ENCODE measurements at places on chromosomes 3 and 15.

- DNase-seq: no peak
Measured at GRCh38 chr15:91925794-91926193, 72.3 kb downstream of the SLCO3A1 start.

DNA sequence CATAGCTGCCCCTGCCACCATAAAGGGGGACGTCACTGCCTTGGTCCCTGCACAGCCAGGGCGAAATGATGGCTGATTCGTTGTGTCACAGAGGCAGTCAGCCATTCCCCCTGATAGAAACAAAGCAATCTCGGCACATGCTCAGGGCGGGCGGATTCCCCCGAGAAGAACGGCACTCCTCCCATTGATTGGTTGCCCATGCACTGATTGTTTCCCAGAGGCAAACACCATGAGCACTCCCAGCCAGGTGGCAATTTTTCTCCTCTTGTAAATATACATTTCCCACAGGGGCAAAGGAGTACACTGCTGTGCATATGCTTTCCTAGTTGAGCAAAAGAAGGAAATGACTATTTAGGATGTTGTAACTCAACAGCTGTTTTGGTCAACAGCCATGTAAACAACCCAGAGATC lies 56.5 kb downstream of the KY start:
- DNase-seq: peak; percentile 82

DNA sequence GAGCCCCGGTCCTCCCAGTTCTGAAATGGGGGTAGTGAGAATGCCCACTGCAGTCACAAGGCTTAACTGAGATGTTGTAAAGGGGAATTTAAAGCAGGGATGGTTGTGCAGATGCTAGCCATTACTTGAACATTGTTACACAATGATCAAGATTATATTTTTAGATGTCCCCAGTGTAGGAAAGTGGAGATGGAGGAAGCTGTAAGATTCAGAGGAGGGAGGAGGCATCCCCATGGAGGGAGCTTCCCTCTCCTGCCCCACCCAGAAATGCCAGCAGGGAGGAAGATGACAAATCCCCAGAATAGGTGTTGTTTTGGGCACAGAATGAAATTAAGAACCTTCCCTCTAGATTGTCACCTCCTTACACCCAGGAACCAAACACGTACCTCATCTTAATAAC lies 46.1 kb downstream of the EFCAB12 start:
- no peak for DNase-seq

DNA sequence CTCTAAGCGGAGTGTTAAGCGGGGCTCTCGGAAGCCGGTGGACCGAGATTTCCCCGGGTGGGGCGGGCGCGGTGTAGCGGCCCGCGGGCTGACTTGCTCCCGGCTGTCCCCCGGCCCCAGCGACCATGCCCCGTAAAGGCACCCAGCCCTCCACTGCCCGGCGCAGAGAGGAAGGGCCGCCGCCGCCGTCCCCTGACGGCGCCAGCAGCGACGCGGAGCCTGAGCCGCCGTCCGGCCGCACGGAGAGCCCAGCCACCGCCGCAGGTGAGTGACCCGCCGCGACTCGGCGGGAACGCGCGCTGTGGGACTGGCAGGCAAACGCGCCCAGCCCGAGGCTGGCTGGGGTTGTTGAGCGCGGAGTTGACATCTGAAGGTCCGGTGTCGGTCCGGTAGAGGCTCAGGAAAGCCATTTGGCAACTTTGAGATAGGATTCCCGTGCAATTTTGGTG lies 1.3 kb downstream of the SMC4 start:
- DNase-seq: no peak

DNA sequence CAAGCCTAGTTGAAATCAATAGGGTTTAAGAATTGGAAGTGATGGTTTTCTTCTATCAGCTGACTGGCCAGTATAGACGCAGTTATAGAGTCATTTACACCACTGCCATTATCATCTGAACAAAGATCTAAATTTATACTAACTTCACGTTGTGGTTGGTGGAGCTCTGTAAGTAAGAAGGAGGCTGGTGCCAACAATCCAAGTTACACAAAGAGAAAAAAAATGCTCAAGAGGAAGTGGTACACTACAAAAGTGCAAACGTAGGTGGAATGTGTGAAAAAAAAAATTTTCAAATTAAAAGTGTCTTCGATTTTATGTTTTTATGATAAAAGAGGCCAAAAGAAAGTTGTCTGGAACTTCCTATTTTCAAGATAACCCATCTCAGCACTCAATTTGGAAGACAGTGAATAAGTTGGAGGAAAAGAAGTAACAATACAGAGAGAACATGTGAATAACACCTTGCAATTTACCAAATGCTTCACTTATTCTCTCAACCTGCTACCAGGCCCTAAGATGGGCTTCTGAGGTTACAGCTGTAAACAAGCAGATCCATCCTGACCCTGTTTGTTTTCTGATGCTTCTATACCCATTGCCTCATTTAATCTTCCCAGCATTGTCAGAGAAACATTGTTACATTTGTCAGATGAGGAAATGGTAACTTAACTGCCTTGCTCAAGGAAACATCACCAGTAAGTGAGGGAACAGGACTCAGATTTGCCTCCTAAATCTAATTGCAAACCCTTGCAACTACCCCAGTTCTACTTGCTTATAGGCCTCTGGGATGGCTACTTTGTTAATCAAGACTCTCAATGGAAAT lies 12.0 kb upstream of the TASOR start:
- DNase-seq: no peak

GRCh38 chr3:82274897-82275296 lies 513.5 kb upstream of the GBE1 start:
- no peak for DNase-seq

DNA sequence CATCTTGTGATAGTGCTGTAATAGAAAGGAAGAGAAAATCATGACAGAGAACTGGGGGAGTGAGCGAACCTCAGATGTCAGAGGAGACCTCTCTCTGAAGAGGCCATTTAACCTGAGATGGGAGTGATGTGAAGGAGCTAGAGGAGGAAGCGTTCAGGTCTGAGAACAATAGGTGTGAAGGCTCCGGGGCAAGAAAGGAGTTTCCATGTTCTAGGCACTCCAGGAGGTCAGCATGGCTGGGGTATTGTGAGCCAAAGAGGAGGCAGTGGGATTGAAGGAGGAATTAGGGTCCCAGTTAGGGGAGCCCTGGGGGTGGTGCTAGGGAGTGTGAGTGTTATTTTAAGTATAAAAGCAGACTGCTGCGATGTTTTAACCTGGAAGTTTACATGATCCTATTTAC lies 8.8 kb upstream of the FILIP1L start:
- DNase-seq: no peak

GRCh38 chr15:31303726-31304648 lies 22.6 kb upstream of the KLF13 start:
- no peak for DNase-seq

GRCh38 chr15:93089727-93090305 lies 805 bp upstream of the RGMA start:
- peak; percentile 73 for DNase-seq

- no peak for DNase-seq
Measured at GRCh38 chr3:143851331-143852017, 3.2 kb upstream of the SLC9A9 start.

- DNase-seq: no peak
Measured at GRCh38 chr3:94406595-94406994, 343.7 kb downstream of the NSUN3 start.

DNA sequence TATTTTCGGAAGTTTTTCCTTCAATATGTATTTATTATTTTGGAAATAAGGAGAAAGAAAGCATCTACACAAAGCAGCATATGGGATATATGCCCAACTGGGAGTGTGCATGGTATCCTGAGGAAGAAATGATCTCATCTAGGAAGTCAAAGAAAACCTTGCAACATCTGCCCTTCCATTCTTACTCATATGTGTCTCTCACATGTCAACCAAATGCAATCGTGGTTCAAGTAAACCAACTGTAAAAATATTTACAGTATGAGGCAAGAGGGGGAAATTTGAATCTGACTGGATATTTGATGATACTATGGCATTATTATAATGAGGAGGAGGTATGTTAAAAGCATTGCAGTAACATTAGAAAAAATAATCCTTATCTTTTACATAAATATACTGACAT lies 3.2 kb upstream of the SCG3 start:
- DNase-seq: no peak

DNA sequence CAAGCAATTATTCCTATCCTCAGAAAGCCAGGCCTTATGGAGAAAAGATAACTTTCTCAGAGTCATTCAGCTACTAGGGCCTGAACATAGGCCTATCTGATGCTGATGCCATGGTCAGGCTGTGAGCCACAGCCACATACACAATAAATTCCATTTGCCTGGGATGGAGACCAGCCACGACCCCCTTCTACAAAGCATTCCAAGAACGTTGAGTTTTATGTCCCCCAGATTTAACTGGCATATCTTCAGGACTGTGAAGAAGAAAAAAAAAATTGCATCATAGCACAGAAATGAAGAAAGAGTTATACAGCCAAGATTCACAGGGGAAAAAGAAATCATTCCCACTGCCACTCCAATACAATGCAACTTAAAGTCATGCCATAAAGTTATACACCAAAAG lies 100.0 kb downstream of the THBS1 start:
- DNase-seq: no peak

- no peak for DNase-seq
Measured at GRCh38 chr15:35107122-35107521, 22.0 kb upstream of the NANOGP8 start.

DNA sequence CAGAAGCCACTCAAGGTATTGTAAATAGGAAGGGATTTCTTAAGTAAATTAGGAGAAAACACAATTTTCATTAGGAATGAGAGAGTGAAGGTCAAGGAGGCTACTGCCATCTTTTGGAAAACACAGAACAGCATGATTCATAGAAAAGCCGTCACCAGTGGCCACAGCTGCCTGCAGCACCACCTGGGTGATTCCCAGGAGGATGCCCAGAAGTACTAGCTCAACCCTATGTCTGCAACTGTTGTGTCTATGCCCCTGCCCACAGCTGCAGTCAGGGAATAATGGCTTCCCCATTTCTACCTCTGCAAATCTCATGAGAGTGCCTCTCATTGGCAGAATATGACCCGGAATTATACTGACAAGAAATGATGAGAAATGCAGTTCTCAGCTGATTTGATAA lies 300.0 kb downstream of the IGSF11 start:
- DNase-seq: peak; percentile 29

DNA sequence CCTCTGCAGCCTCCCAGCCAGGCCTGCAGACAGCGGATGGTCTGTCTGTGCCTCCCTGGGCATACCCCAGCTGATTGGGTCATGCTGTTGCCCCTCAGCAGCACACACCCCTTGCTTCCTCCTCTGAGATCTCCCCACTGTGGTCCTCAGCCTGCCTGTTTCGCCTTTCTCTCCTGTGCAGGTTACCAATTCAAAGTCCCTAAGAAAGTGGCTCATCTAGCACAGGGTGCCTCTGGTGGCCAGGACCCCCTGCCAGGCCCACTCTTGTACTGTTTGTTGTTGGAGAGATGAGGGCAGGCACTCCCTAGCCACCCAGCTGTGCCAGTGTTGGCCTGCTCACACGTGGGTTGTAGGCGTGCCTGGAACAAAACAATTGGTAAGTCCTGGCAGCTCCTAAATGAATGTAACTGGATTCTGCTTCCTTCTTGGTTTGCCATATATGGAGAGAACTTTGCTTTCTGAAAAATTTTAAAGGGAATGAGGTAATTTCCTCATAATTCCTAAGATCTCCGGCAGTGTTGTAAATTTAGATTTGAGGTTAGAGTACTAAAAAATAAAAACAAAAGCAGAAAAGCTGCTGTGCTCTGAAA lies 213.2 kb upstream of the IL12A start:
- DNase-seq: peak; percentile 33

GRCh38 chr3:32018757-32019564 lies 37.4 kb downstream of the ZNF860 start:
- DNase-seq: peak; percentile 66

GRCh38 chr3:127350172-127351050 lies 62.6 kb upstream of the PRR20G start:
- DNase-seq: no peak

- peak; percentile 84 for DNase-seq
Measured at GRCh38 chr3:64224826-64225610, at the start of gene PRICKLE2. PRICKLE2 (minus strand) TSS chr3:64225466; CDS start chr3:64198927, 26,539 bp downstream.

DNA sequence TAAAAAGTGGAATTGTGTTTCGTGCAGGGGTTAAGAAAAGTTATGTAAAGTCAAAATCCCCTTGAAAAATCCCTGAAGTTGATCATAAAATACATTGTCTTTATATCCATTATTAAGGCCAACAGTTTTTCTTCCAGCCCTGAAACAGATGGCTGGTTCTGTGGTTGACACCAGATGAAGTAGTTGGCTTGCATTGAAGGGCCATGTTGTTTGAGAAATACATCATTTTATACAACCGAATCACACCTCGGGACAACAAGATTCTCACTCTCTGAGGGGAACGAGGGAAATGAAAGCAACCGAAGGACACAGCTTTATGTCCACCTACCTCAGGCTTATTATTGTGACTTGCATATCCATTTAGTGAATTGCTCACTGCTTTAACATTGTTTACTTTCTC lies 126.0 kb upstream of the MITF start:
- DNase-seq: no peak

DNA sequence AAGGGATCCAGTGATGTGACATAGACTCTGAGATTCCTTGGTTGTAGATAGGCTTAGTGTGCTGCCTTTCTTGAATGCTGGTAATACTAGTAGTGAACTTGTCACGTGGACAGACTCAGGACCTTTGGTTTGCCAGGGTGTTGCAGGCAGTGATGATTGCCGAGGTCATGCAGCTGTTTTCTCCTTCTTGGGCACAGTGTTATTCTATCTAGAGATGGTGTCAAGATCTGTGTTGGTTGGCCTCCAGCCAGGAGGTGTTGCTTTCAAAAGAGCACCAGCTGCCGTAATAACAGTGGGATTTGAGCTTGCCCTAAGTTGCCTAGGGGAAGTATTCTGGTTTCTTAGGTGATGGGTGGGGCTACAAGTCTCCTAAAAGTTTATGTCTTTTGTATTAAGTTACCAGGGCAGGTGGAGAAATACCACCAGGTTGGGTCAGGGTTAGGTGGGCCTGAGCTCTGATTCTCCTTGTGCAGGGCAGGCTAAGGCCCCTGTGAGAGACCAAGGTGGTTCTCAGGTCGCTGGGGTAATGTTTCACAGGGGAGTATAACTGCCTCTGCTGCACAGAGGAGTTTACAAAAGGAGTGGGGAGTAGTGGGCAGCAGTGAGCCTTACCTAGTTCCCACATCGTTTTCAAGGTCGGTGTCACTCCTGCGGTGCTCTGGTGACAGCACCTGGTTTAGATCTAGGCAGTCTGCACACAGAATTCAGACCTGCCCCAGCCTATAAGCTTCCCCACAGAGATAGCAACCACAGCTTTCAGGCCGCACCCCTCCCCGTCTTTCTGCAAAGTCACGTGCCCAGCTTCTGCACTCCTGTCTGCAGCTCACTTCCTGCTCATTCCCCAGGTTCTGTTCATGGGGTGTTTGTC lies 350.3 kb downstream of the DOCK3 start:
- peak; percentile 39 for DNase-seq

DNA sequence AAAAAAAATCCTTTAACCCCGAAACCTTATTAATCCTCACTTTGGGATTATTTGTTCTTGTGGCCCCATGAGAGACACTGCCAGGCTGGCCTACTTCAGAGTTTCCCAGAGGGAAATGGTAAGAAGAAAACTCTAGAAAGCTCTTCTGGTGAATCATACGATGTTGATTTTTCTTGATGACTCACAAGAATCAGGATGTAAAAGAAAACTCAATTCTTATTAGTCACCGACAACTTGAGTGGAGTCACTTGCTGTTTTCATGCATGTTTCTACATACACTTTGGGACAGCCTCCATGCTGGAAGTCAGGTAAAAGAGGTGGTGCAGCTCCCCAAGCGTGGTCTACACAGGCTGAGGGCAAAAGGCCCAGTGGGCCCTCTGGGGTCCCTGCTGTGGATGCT lies 42.8 kb downstream of the MYO5C start:
- no peak for DNase-seq

GRCh38 chr15:67465196-67465952 lies 55.6 kb upstream of the C15orf61 start:
- DNase-seq: no peak

Measured in eye (tissue), 1 donor.